ENCODE measurements at places on chromosomes 2 and 18.

DNA sequence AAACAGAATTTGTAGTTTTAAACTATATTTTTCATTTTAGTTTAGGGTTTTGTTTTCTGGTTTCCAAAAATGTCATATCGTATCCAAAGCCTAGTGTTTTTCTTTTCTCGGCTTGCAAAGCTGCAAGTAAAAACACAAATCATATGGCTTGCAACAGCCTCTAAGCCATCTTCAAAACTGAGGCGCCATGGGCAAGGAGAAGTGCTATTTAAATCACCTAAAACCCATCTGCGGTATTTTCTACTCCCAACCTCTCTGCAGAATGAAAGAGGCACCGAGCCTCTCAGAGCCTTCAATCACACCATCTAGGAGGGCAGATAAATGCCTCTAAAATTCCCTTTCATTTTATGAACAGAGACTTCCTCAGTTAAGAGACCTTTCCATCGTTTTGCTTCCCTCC, 25.2 kb downstream of the FECH start:
- DNase-seq: no peak

DNA sequence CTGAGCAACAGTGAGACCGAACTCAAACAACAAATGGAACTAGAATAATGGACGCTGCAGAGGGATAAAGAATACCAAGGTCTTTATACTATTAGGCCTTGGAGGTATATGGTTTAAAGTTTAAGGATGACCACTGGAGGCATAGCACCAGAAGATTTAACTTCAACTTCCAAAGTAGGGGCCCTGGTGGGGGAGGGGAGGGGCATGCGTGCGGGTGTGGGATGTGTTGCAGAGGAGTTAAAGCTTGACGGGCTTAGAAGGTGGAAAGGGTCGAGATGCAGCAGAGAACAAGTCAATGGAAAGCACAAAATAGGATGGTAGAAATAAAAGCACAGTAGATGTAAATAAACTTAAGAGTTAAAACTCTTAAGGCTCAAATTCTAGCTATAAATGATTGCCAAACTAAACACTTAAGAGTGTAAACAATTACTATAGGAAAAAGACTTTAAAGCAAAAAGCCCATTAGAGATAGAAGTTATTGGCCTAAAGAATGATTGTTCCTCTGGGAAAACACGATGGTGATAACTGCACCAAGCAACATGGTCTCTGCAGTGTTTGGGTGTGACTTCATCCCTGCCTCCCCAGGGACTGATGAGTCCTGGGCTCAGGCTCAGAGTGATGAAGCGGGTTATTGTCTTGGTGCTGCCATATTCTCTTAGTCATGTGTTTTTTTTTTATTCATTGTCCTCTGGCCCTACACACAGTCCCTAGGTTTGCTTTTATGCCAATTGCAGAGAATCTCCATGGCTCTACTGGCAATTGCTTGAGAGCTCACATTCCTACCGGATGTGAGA, 13.0 kb downstream of the RRM2 start:
- no peak for DNase-seq

- no peak for DNase-seq
These were observed 292.7 kb downstream of the BCL11A start for GRCh38 chr2:60260639-60261296.

- DNase-seq: no peak
These were observed 130.9 kb upstream of the SMAD7 start for GRCh38 chr18:49081511-49082155.
